ENCODE measurements at places on chromosomes 2 and 18.

DNA sequence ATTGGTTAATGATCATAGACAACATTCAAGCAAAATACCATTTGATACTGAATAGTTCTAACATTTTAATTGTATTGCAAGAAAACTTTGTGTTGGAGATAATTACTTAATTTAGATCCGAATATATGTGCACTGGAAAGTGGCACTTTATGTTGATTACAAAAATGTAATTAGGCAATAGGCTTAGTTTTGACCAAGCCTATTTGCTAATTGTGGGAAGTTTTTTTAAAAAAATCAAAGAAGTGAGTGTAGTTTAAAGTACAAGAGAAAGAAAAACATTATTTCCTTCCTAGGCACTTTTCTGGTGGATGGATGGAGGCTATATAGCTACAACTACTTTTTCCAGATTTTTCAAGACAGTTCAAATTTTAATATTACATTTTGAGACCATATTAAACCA, 18.3 kb upstream of the PELI1 start:
- DNase-seq = no peak

DNA sequence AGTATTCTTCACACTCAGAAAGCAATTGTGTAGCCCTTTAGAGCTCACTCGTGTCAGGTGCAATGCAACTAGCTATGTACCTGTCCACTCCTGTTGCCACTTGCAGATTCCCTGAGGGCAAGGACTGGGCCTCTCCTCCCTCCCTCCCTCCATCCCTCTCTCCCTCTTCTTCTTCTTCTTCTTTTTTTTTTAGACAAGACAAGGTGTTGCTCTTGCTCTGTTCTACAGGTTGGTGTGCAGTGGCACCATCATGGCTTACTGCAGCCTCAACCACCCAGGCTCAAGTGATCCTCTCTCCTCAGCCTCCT, 119.7 kb downstream of the ACKR3 start:
- DNase-seq = no peak

DNA sequence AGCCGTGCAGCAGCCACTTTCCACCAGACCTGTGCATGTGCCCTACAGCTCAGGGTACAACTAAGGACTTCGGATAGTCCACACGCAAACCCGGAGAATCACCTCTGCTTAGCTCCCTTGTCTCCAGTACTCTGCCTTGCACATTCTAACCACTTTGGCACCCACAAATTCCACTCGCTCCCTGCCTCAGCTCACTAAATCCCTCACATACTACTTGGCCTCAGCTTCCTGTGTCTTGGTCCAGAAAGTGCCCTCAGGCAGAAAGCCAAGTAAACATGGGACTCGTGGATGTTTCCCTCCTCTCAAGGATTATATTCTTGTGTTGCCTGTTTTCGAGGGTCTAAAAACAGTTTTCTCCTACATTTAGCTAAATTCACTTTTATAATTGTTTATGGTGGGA, 157.8 kb upstream of the DAPL1 start:
- no peak for DNase-seq

DNA sequence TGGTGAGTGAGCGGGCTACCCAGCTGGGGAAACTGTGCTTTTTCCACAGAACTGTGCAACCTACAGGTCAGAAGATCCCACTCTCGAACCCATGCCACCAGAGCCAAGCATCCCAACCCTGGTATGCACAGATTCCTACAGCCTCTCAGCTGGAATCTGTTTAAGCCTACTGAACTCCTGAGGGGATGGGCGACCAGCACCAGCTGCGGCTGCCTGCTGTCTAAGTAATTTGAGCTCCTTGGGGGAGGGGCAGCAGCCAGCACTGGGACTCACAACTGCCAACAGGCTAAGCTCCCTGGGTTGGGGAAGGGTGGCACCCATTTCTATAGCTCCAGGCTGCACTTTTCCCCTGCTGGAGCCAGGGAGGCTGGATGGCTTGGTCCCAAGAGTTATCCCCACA, 11.8 kb downstream of the CYP27C1 start:
- no peak for DNase-seq

DNA sequence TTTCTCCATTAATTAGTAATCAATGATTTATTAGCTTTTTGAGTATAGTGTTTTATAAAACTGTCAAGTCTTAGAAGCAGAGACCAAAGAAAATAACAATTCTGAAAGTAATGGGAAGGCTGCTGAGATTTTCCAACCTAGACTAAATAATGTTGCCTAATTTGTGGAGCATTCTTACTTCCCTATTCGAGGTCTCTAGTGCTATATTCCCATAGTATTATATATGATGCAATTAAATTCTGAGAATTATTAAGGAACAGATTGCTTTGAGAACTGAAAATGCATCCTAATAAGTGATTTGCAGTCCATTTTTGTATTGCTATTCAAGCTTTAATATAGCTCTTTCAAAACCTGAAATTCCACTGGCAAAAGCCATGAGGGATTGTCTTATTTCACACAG, 27.7 kb upstream of the DOCK10 start:
- DNase-seq = no peak

- DNase-seq = no peak
Measured at GRCh38 chr2:105760191-105760590, 15.5 kb downstream of the NCK2 start.
